ENCODE measurements at places on chromosomes 5 and 9.
A peak's percentile ranks its signal among the peaks of the same experiment; 100 is the strongest.

DNA sequence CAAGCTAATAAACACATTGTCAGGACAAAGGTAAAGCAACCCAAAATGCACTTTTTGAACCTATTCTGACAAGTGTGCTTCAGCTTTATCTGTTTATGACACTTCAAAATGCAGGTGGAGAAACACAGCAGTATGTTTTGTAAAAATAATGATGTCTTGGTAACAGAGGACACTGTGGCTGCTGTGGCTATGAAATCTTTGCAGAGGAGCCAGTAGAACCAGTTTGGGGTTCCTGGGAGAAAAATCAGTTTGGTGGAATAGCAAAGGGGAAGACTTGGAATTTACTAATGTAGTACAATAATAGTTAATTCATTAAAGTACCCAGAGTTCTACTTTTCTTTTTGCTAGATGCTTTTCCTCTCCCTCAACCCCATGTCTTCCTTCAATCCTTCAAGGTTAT lies 40.6 kb downstream of the SIL1 start:
- no peak for DNase-seq

DNA sequence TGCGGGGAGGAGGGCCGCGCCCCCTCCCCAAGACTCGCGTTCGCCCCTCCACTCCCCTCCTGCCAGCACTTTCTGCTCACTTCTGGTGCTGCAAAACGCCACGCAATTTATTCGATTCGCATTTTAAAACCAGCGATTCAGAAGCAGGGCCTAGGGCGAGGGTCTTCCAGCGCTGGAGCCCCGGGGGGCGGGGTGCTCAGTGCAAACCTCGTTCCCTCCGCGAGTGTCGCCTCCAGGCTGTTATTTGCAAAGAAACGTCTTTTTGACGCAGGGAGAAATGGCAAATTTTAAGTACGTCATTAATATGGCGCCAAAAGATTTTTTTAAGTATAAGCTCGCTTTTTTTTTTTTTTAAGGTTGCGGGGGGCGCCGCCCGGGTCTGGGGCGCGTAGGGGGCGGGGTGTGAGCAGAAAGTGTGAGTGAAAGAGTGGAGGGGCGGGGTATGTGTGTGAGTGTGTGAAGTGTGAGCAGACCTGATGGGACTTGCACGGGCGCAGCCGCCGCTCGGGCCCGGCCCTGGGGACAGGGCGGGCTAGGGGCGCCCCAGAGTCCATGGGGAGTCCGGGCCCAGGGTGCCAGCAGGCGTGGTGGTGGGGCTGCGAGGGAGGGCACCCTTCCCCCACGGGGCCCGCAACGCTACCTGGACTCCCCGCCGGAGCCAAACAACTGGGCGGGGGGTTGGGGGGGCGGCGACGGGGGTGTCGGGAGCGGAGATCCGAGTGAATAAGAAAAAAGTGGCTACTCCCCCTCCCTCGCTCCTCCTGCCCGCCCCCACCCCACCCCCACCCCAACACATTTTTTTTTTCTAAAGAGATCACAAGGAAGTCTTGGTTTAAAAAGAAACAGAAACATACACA lies at the start of gene JADE2:
TSS of gene JADE2 (plus strand) at position 845 of the 857 bp plus-strand sequence. CDS start 10,188 bp downstream, outside the sequence.
- DNase-seq = peak; percentile 80

DNA sequence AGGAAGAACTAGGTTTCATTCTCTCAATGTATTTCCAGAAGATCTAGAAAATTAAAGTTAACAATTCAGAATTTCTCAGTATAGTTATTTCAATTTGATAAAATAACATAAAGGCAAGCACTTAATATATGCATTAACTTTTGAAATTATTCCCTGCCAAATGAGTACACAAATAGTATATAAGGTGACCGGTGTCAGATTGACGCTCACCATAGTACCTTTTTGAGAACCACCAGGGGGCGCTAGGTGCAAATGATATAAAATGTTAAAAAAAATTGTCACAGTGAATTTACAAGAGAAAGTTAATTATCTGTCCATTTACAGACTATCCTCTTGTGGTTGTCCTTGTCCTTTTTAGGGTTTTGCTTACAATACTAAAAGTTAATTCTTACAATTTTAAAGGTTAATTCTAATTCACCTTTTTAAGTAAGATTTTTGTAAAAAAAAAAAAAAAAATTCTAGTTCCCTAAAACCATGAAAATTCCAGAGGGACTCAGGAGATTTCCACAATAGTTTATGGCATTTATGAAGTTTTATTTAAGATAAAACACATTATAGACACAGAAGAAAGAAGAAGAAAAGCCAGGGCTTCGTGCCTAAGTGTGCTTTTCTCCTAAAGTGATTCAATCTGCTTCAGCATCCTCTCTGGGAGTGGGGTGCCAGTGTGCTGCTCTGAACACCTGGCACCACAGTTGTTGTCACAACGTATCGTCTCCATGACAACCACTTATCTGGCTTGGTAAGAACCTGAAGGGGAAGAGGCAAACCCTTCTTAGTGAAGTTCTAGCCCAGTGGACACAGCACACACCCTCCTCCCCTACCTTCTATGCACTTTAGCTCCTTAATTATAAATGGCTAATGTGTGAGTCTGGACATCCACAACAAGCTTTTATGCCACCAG lies 1.7 kb downstream of the ADAMTS16 start:
- DNase-seq = peak; percentile 36

DNA sequence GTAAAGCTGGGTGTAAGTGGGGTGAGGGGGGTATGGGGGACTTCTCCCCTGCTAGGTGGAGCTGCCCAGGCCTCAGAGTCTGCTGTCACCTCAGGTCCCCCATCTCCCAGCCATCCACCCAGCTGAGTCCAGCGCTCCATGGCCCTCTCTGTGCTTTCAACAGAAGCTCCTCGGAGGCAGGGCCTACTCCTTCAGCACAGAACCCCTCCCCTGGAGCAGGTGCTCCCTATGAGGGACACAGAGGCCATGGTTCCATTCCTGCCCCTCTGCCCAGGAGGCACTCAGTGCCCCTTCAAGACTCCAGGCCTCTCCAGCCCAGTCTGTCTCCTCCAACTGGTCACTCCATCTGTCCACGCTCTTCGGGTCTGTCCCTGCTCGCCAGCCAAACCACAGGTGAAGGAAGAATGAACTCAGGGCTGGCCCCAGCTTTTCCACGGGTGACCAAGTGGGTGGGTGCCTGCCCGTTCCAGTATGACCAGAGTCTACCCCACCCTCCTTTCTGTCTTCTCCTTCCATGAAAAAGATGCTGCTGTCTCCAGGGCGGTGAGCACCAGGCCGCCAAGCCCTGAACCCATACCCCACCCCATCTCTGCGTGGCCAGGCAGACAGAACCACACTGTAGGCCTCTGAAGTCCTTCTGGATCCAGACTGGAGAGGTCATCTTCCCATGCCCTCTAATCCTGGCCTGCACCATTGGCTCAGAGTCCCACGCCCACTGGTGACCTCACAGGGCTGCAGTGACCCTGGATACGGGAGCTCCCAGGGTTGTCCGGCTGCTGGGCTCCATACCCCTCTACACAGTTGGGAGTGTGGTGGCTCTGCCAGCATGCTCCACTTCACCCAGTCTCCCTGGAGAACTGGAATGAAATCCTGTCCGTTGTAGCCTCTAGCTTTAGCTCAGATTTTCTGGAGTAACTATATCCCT lies 11.9 kb downstream of the GBGT1 start:
- no peak for DNase-seq

DNA sequence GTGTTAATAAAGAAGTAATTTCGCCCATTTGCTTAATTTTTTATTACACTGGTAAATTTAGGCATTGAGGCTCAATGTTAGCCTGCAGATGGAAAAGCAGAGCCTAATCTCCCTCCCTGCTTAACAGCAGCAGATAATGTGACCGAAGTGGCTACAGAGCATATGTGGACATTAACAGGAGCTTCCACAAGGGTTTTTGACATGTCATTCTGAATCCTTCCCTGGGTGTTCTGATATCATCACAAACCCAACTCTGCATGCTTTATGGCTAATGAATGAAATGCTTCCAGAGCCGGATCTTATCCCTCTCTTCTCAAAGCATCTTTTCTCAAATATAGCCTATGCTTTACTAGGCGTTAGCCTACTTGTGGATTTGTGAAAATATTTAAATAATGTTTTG lies 208.6 kb downstream of the CAAP1 start:
- no peak for DNase-seq

DNA sequence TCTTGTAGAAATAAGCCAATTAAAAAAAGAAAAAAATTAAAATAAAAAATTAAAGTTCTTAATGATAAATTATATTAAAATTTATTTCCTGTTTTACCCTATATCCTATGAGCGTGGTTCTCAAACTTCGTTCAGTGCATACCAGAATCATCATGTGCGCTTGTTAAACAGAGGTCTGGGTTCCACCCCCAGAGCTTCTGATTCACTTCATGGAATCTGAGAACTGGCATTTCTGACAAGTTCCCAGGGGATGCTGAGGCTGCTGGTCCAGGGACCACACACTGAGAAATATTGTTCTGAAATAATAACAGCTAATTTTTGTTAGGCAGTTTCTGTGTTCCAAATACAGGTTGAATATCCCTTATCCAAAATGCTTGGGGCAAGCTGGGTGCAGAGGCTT lies 79.3 kb downstream of the TMC1 start:
- DNase-seq = no peak

DNA sequence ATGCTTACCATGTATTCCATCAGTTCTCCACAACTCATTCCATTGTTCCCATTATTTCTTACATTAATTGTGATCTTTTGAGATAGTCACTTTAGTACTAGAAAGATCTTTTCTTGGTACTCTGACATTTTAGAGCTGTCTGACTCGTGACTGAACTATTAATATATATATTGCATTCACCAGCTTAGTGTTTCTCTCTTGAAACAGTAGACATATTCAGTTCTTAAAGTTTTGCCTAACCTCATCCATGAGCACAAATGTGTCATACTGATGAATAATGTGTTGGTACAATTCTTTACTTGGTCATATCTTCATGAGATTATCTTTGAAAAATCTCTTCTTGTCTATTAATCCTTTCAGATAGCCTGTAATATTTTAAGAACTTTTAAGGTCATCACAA lies 74.3 kb downstream of the NLN start:
- DNase-seq = no peak

DNA sequence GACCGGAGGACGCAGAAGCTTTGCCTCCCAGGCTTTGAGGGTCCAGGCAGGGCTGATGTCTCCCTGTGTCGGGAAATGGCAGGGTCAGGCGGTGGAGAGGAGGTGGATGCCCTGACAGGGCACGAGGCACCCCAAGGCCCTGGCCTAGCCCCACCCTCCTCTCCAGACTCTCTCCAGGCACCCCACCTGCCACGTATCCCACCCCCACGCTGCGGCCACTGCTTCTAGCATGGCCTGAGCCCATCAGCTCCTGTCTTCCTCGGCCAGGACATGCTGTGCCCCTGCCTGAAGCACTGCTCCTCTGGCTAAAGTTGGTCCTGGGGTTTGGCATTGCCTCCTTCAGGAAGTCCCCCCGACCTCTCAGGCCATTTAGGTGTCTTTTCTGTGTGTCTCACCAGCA lies 64.2 kb upstream of the RXRA start:
- no peak for DNase-seq

DNA sequence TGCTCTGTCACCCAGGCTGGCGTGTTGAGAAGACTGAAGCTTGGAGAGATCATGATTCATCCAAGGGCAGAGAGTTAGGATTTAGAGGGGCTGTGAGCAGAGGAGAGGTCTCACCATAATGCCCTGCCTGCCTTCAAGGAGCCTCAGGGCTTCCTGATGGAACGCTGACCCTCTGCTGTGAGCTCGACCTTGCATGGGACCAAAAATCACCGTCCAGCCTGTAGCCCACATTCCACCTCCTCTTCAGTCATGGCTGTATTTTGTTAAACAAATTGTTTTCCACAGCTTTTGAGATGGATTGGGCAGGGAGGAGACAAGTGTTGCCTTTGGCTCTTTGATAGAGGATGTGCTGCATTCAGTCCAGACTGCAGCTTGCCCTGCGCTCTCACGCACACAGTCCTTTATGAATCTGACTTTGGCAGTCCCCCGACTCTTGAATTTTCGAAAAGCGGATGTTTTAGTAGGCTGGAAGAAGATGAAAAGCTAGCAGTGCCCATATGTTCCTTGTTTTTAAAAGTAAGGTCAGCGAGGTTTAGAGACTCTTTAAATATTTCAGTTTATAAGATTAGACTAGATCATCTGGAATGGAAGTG lies 79.5 kb downstream of the MVB12B start:
- DNase-seq = no peak

DNA sequence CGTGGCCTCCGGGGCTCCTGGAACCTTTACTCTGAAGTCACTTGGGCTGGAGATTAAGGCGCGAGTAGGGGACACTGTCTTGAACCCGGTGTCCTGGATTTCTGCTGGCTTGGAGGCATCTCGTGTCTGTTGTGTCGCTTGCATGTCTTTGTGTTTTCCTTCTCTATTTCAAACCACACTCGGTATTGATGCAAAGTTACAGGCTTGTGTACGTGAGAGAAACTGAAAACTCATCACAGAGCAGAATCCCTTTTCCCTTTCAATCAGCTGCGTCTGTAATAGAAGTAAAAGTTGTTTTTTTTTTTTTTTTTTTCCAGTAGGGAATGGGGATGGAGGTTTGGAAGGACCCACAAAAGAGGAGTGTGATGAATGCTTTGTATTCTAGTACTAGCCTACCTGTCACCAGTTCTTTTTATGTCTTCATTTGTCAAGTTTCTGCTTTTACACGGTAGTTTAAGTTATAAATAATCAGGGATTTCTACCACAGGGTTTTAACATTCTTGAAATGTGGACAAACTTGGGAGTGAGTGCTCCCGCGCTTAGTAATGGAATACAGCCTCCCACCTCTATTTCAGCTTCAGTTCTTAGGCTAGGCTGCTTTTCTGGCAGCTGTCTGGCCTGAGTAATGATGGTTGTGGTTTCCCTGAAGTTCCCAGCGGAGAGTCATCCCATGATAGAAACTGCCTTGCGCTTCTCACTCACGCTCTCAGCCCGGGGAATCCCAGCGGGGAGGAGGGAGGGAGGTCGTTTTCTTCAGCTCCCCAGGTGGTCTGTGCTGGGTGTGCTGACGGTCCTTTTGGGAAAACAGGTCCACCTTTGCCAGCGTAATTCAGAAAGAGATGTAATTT lies 763 bp downstream of the TJP2 start:
- peak; percentile 74 for DNase-seq

DNA sequence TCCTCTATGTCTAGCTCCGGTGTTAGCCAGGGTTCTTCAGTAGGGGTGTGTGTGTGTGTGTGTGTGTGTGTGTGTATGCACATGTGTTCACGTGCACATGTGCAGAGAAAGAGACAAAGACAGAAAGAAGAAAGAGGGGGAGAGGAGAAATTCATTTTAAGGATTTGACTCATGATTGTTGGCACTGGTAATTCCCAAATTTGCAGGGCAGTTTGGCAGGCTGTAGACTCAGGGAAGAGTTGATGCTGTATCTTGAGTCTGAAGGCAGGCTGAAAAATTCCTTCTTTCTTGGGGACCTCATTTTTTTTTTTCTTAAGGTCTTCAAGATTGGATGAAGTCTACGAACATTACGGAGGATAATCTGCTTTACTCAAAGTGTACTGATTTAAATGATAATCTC lies 335.7 kb downstream of the NSG2 start:
- no peak for DNase-seq

Measured in activated CD4-positive, alpha-beta T cell treated with anti-CD3 and anti-CD28 coated beads, Interleukin-2, amount 50 U/mL, for 48 hours (primary cell).